Endodermal cell (in vitro differentiated cells): ENCODE measurements at places on chromosomes 16 and 17. TPM values are rescaled to one million over a fixed set of nuclear protein-coding genes. Genes with fewer than 3 reads are reported as not detected.

- H3K4me1 ChIP-seq: no peaks in the 10 kb centered on the region
- H3K27ac ChIP-seq: no peak overlapping the region
- no peak overlapping the region for H3K4me3 ChIP-seq
- no peaks in the 10 kb centered on the region for H3K27me3 ChIP-seq
Measured at GRCh38 chr17:30554839-30555751, 77.9 kb downstream of the GOSR1 start.

Gene PLCG2
- total RNA-seq: 42.8 to 53.5 TPM (median 48.4 TPM) in 3 replicates

DNA sequence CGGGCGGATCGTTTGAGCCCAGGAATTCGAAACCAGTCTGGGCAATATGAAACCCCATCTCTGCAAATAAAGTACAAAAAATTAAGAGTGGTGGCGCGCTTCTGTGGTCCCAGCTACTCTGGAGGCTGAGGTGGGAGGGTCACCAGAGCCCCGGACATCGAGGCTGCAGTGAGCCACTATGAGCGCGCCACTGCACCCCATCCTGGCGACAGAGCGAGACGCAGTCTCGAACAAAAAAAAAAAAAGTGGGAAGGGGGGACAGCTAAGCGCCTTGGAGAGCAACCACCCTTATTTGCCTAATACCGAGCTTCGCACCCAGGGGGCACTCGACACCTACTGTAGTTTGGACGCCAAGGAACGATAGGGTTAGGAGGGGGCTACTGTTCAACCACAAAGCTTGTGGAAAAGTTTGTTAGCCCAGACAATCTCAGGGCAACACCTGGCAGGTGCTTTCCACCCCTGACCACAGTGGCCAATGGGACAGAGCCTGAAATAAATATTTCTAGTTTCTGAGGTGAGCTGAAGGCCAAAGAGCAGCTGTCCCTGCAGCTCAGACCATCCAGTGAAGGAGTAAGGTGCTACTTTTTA, 847 bp upstream of the PSMC3IP start:
- H3K36me3 ChIP-seq: peaks cover 62% of the 10 kb centered on the region
- H3K4me3 ChIP-seq: peak overlapping the region; percentile 99
- H3K4me1 ChIP-seq: no peaks in the 10 kb centered on the region

GRCh38 chr16:27781195-27781524, 231.2 kb downstream of the KATNIP start:
- no peak overlapping the region for H3K4me3 ChIP-seq
- no peak overlapping the region for H3K27ac ChIP-seq
- H3K36me3 ChIP-seq: no peaks in the 10 kb centered on the region
- DNase-seq: no peak
- no peaks in the 10 kb centered on the region for H3K4me1 ChIP-seq

Gene HBM
- not detected in 2 replicates for total RNA-seq

- no peaks in the 10 kb centered on the region for H3K4me1 ChIP-seq
- no peak for DNase-seq
- H3K27ac ChIP-seq: no peak overlapping the region
Measured at GRCh38 chr16:65061263-65061662, 60.6 kb downstream of the CDH11 start.

- H3K4me3 ChIP-seq: peak overlapping the region; percentile 93
- DNase-seq: peak; percentile 65
- H3K4me1 ChIP-seq: peaks cover 23% of the 10 kb centered on the region
- H3K27me3 ChIP-seq: no peaks in the 10 kb centered on the region
- H3K36me3 ChIP-seq: no peaks in the 10 kb centered on the region
- no peak overlapping the region for H3K27ac ChIP-seq
Measured at GRCh38 chr17:27456681-27457359, 572 bp downstream of the KSR1 start.
